ENCODE measurements at places on chromosomes 12 and 14.
A peak's percentile ranks its signal among the peaks of the same experiment; 100 is the strongest.

GRCh38 chr12:115758183-115758582, 519.3 kb downstream of the MED13L start:
- no peak for DNase-seq

DNA sequence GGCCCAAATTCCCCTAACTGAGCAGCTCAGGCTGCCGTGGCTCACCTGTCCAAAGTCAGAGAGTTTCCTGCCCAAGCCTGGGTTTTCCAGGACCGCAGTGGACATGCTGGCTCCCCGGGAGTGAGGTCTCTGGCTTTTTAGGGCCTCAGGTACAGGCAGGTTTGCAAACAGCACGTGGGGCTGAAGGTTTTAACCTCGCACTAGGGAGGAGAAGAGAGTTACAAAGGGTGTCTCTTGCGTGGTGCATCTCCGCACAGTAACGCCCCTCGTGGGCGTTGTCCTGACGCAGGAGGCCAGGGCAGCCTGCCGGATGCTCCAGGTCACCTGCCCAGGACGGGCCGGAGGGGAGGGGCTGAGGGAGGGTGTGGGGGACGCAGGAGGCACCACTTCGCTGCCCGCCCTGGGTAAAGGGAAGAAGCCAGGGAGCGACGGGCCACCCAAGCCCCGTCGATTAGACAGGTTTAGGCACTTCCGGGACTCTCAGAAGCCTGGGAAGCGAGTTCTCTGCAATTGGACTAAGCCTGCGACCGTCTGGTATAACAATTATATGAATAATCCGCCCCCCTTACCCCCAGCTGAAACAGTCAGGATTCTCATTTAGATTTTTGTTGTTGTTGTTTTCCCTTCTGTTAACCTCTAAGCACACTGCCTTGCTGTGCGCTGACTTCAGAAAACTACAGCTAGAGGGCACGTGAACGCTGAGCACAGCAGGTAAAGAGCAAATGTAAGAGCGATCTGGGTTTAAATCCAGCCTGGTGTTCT, at the start of gene PAH:
Gene PAH (minus strand): TSS at position 219 of the 762 bp plus-strand sequence. CDS start 114 bp downstream, at position 105.
- DNase-seq: no peak

DNA sequence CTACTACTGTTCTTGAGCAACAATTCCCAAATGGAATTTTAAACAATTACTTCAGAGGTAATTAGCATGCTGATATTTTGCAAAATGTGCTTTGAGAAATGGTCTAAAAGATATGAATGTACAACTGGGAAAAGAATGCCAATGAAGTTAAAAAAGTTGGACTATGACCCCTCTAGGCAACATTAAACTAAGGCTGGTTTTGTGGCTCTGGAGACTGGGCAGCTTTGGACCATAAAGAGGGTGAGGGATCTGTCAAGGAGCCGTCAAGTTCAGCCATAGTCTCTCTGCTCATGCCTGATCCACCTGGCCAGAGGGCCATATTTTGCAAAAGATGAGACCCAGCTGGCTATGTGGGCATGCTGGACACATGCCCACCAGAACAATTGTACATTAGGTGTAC, 38.8 kb downstream of the CMAS start:
- no peak for DNase-seq

- no peak for DNase-seq
Observed at GRCh38 chr14:61468063-61468825, 146.9 kb downstream of the PRKCH start.

DNA sequence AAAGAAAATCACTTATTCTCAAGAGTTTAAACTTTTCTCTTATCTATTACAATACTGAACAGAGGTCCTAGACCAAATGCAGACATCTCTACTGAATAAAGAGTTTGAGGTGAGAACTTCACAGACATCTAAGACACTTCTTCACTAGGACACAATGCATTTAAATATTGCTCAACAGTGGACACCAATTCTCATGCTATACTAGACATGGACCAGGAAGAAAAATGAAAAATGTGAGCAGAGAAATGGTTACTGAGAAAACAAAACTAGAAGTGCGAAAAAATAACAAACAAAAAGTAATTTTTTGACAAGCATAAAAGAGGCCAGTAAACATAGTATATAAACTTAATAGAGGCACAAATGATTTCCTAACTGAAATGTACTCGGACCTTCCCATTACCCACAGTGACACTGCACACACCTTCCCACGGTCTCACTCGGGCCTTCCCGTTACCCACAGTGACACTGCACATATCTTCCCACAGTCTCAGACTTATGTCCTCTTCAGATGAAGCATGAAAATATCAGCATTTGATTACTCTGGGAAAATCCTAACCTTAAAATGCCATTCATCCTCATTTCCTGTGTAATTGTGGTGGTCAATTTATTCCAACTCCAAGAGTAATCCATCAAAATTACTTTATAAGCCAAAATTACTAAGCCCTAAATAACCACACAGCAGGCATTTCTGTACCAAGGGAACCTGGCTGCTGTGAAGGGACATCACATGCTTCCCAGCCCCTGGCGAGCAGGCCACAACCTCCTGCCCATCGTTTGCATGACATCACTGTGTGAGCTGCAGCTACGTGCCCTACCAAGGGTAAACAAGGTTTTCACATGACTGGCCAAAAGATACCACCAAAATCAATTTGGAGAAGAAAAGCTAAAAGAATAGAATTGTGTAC, 6.4 kb downstream of the SLC15A4 start:
- peak; percentile 16 for DNase-seq

DNA sequence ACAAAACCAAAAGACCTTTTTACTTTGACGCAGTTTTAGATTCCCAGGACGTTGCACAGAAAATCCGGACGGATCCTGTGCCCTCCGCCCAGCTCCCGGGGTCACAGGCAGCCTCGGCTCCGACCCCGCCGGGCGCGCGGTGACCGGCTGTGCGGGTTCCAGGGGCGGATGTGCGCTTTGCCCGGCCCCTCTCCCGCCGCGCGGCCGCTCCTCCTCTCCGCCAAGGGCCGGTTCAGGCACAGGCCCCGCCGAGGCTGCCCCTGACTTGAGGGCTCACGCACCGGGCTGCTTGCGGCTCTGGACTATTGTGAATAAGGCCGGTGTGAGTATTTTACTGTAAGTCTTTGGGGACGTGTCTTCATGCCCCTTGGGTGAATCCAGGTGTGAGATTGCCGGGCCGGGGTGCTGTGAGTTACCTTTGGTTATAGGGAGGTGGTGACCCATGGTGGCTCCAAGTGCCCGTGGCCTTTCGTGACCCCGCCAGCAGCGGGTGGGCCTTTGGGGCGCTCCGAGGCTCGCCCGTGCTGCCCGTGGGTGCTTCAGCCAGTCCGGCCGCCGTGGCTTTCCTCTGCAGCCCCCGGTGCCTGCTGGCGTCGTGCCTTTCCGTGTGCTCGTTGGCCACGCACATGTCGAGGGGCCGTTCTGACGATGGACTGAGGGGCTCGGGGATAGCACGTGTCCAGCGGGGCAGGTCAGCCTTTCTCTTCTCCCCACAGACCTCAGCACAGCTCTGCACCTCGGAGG, 45.9 kb downstream of the NOC4L start:
- no peak for DNase-seq

Data from fibroblast of skin of right biceps (primary cell).